ENCODE measurements at places on chromosomes 3 and 15. TPM values are rescaled to one million over a fixed set of nuclear protein-coding genes. Genes with fewer than 3 reads are reported as not detected.

- DNase-seq = no peak
These were observed 39.9 kb upstream of the PRTG start for GRCh38 chr15:55782901-55783300.

- no peak for DNase-seq
These were observed 339.2 kb downstream of the FOXP1 start for GRCh38 chr3:71244153-71244825.

DNA sequence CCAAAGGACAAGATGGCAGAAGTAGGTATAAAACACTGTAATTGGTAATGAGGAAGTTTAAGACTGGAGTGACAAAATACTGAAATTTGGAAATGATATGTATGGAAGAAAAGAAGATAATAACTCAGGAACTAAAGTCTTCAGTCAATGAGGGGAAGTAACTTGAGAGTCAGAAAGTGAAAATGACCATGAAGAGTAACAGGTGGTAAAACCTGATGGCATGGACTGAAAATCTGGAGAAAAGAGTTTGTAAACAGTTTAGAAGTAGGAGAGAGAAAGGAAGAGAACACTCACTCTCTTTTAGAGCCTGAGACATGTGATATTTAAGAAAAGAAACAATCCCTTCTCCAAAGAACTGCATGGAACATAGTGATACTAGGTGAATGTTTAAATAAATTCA lies 387.9 kb downstream of the PYDC2 start:
- no peak for DNase-seq

DNA sequence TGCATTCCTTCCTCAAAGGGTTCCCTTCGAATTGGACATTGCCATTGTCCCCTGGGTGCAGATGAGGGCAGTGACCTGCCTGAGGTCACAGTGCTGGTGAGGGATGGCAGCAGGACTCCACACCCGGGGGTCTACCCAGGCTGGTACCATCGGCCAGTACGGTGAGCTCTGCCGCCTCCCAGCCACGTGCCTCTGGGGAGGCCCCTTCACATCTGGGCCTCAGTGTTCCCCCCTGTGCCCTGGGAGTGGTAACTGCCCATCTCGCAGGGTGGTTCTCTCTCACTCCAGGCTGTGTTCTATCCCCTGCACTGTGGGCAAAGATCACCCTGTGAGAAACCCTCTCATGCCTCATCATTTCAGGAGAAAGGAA lies 99.4 kb upstream of the IQSEC1 start:
- no peak for DNase-seq

DNA sequence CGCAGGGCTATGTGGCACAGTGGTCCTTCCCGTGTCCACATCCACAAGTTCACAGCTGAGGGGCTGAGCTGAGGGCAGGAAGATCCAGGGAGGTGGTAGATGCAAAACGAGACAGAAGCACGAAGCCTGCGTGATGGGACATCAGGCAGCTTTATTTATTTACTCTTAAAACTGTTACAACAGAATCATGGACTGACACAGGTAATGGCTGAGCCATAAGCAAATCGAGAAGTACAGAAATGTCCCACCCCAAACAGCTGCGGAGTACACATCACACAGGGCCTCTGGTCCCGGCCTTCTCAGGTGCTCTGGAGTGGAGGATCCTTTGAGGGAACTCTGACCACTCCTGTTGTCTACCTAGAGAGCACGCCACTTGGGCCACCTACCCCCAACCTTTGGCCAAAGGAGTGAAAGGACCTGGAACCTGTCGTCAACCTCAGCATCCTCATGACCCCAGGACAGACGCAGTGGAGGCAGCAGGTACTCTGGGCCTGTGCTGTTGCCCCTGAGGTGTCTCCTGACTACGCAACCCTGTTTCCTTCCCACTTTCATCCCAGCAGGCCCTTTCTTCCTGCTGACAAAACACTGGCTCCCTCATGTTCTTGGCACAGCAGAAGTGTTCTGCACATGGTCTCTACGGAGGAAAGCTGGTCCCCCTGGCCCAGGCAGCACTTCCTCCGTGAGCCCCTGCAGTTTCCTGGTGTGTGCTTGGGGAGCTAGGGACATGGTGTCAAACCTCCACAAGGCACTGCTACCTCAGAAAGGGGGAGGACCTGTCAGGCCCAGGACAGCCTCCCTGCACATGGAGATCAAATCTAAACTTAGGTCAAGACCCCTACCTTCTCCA lies 47.8 kb downstream of the DHX30 start:
- DNase-seq = no peak

DNA sequence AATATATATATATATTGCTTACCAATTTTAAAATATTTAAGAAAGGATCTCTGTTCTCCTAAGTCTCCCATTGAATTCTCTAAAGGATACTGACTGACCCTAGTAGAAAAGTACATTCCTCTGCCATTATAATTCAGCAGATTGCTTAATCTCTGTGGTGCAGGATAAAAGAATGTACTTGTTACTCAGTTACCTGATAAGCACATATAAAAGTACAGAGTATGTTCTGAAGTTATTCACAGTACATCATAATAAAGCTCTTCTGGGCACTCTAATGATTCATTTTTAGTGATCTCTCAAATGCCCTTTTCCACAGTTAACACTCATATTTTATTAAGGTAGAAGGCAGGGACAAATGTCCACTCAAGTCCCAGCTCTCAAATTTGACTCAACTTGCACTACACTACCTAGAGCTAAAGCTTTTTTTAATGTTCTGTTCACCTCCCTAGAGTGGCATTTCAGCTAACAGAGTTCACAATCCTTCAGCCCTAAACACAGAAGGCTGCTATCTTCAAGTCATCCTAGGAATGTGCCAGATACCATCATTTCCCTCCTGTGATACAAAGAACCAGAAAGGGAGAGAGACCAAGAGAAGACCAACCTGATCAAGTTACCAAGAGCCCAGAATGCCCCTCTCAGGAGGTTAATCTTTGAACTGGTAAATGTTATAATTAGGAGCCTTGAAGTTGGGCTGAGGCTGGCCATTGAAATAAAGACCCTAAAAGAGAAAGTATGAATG lies 53.3 kb downstream of the MEIS2 start:
- peak; percentile 63 for DNase-seq

DNA sequence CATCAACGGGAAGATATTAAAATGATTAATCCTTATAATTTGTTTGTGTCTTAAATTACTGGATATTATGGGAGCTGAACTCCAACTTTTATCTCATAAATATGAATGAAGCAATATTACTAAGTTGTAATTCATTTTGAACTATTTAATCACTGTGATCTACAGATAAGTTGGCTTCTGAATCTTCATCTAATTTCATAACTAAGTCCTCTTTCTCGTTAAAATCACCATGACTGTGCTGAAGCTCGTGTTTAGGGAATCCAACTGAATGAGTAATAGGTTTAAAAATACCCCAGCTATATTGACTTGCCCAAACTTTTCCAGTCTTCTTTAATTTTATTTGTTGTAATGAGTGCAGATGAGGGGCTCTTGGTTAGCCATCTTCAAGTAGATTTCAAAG lies 14.1 kb downstream of the MDFIC2 start:
- DNase-seq = no peak

- no peak for DNase-seq
These were observed 54.3 kb downstream of the LMCD1 start for GRCh38 chr3:8555725-8556472.

DNA sequence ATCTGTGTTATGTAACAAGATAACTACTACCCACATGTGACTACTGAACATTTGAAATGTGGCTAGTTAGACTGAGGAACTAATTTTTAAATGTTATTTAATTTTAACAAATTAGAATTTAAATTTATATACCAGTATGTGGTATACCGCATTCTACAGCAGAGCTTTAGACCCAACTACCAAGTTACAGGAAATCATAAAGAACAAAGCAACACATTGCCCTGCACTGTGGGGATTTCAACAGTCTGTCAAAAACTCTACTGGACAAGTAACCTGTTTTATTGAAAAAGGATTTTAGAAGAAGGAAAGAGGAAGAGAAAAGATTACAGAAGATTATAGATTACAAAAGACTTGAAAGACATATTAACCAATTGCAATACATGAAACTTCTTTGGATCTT lies 64.9 kb downstream of the DPH6 start:
- DNase-seq = no peak

DNA sequence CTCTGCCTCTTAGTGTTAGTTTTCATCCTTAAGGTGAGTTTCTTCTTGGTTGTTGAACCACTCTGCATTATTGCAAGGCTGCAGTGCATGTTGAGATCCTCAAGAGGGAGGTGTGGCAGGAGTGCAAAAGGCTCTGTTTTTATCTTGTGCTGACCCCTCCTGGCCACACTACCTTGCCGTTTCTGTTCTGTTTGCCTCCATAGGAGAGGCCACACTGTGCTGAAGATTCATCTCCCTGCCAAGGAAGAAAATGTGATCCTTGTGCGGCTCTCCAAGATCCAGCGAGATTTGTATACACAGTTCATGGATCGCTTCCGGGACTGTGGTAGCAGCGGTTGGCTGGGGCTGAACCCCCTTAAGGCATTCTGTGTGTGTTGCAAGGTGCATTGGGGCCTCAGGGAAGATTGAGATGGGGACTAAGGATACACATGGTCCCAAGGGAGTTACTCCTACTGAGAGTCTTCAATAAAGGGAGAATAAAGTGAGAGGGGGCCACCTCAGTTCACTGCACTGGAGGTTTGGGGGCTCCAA lies 33.0 kb upstream of the TEX264 start:
- peak; percentile 53 for DNase-seq

GRCh38 chr3:39428745-39429201 lies 22.3 kb downstream of the RPSA start:
- DNase-seq = no peak

GOLGA6D gene
- not detected for polyA plus RNA-seq

SEMA3B gene
- polyA plus RNA-seq = 8.4 TPM

TARS3 gene
- polyA plus RNA-seq = 1.8 TPM

CLDN16 gene
- 0.08 TPM for polyA plus RNA-seq

All from mammary epithelial cell (primary cell).